ENCODE measurements at places on chromosomes 7 and 10.
A peak's percentile ranks its signal among the peaks of the same experiment; 100 is the strongest.

GRCh38 chr7:23275912-23276311 is 23.2 kb upstream of the MALSU1 start:
- DNase-seq: no peak

DNA sequence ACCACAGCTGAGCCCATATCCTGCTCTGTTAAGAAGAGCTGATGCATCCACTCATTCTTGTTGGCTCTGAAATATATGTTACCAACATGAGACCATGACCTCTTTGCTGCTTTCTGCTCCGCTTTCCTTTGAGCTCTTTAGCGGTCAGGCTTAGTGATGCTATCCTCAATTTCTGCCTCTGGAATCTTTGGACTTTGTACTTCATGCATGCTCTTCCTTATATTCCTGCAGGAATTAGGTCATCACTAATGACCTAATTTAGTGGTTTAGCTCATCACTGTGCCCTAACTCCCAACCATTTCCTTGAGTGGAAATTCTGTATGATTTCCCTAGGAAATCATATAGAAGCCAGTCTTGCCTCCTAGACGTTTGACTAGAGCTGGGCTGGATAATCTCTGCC is 119.5 kb downstream of the AOAH start:
- DNase-seq: no peak

DNA sequence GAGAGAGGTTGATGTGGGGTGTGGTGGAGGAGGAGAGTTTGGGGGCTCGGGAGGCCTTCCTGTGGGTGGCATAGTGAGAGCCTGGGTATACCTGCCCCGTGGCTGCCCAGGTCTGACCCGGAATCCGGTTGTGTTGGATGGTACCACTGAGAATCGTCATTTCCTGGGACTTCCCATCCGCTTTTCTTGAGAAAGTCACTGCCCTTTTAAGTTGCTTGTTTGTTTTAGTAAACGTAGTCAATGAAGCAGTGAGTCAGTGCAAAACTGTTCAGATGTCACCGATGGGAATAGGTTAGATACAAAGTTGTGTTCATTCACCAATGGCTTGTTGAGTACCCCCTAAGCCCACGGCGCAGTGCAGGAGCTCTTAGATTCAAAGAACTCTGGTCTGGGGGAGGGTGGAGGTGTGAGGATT is 285.8 kb downstream of the CAMK1D start:
- DNase-seq: no peak

- no peak for DNase-seq
Measured at GRCh38 chr10:93225938-93226337, 152.2 kb downstream of the CYP26A1 start.

- no peak for DNase-seq
Measured at GRCh38 chr7:136259074-136259473, 281.9 kb upstream of the MTPN start.

GRCh38 chr7:3094701-3095445 is 51.2 kb upstream of the CARD11 start:
- DNase-seq: peak; percentile 22

- no peak for DNase-seq
Measured at GRCh38 chr10:11097686-11098085, 80.0 kb downstream of the CELF2 start.

DNA sequence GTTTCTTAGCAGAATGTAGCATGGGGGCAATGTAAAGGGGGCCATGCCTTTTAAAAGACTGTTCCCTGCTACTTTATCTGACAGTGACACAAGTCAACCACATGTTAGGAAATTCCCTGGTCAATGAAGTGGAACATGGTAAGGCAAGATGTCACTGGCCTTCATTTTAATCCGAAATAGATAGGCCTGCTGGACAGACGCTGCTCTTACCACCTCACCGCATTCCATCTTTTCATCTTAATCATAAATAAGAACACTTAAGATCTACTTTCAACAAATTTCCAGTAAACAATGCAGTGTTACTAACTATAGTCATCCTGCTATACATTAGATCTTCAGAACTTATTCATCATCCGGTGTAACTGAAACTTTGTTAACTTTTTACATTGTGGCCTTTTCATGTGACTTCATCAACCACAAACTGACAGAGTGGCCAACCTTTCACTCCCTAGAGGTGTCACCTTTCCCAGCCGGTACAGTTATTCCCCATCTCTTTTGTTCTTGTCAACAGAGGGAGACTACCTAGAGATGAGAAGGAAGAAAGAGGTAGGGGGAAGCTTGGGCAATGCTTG is 15.6 kb downstream of the ASB4 start:
- DNase-seq: no peak

GRCh38 chr7:134630237-134630636 is 16.4 kb upstream of the BPGM start:
- DNase-seq: no peak

DNA sequence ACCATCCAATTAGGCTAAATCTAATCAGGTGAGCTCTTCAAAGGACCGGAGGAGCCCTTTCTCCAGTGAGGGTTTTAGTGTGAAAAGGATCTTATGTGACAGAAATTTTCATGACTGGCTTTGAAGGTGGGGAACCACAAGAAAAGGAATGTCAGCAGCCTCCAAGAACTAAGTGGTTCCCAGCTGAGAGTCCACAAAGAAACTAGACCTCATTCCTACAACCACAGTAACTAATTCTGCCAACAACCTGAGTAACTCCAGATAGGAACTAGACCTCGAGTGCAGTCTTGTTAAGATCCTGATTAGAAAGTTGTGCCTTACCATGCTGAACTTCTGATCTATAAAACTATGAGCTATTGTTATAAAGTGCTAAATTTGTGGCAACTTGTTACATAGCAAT is 51.3 kb downstream of the PCLO start:
- no peak for DNase-seq

GRCh38 chr7:118755067-118755625 is 530.6 kb downstream of the ANKRD7 start:
- no peak for DNase-seq

DNA sequence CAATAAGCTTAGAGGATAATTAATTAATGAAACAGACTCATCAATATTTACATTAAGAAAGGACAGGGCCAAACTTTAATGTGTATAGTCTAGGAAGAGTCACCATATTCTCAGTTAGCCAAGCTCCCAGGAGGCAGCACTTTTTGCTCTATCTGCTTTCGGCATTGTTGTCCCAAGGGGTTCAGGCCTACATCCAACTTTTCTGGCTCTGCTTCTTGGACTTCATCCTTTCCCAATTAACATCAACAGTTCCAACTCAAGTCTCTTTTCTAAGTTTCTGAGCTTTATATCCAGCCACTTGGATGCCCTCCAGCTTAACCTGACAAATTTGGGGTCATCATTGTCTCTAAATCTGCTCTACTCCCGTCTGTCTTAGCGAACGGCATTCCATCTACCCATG is 42.8 kb downstream of the GLI3 start:
- DNase-seq: no peak

DNA sequence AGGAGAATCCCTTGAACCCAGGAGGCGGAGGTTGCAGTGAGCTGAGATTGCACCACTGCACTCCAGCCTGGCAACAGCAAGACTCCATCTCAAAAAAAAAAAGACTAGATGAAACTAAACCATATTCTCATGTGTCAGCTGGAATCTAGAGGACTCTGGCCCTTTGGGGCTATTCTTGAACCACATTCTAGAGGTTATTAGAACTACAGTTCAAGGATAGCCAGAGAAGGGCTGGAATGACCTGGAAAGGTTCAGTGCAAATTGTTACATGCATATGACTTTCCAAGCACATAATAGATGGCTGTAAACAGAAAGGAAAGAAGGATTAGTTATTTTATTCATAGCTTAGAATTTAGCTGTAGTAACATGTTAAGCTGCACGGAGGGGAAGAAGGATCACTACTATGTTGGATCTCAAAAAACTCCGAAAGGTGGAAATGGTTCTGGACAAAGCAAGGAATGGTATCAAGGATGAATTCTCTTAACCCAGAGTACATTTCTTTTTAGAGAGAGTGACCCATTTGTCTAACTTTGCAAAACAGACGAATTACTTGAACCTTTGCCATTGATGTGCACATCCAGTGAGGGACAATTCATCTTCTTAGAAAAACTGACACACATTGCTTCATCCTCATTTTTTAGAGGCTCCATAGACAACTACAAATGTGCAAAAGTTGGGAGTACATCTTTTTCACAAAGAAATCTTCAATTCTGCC is 124.0 kb upstream of the SAMD8 start:
- no peak for DNase-seq

GRCh38 chr7:72140566-72140965 is 271.6 kb downstream of the CALN1 start:
- DNase-seq: no peak

- no peak for DNase-seq
Measured at GRCh38 chr7:144691240-144691639, 144.6 kb downstream of the TPK1 start.

DNA sequence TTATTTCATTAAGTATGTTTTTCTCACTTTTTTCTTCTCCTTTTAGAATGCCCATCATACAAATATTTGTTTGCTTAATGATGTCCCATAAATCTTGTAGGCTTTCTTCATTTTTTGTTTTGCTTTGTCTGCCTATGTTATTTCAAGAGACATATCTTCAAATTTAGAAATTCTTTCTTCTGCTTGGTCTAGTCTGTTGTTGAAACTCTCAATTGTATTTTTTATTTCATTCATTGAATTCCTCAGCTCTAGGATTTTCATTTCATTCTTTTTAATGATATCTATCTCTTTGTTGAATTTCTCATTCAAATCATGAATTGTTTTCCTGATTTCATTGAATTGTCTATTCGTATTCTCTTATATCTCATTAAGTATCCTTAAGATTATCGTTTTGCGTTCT is 125.1 kb upstream of the VIPR2 start:
- DNase-seq: no peak

DNA sequence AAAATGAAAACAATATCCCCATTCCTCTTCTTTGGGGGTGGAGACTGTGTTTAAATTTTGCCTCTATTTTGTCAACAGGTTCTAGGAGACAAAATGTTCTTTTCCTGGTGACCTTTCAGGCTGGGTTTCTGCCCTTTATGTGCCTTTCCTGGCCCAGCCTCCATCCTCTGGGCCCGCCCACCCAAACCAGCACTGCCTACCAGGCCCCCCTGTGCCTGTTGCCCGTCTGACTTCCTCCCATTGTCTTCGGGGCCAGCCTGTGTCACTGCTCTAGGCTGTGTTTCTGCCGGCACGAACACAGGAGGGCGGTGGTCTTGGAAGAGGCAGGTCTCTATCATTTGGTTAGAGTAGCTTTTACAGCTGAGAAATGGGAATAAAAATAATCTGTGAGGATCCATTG is 13.9 kb downstream of the TSPAN14 start:
- peak; percentile 45 for DNase-seq

DNA sequence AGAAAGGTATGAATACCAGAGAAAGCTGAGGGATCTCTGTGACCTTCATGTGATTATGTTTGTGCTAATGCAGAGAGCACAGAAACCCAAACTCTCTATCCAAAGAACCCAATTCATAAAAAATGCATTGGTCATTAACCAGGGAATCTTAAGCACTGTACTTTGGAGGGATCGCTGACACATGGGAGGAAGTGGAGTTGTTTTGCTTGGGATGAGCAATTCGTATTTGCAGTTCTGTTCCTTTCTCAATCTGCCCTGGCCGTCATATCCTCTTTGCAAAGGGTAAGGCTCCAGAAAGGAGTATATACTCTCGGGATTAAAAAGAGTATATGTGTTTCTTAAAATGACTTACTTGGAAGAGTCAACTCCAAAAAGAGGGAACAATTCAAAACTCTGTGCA is 221.3 kb downstream of the POU6F2 start:
- no peak for DNase-seq

DNA sequence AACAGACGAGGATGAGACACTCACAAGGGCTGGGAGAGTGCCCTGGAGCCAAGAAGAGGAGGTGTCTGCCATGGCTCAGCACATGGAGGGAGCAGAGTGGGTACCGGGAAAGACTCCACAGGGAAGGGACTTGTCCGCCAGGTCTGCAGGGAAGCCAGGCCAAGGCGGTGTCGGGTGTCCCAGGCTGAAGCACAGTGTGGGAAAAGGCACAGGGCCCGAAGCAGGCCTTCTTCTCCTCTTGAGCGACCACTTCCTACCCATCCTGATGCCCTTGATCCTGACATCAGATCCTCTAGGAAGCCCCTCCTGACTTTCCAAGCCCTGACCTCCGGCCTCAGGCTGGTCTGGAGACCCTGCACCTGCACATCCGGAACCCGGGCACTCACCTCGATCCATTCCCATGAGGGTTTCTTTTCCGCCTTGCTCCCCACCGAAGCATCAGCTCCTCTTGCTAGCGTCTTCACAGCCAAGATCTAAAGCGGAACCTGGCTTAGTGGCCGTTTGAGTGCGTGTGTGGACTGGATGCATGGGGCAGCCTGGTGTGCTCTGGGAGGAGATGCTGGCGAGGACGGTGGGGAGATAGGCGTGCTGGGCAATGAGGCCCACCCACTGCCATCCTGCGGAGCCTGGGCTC is 8.5 kb downstream of the CALML3 start:
- DNase-seq: no peak

DNA sequence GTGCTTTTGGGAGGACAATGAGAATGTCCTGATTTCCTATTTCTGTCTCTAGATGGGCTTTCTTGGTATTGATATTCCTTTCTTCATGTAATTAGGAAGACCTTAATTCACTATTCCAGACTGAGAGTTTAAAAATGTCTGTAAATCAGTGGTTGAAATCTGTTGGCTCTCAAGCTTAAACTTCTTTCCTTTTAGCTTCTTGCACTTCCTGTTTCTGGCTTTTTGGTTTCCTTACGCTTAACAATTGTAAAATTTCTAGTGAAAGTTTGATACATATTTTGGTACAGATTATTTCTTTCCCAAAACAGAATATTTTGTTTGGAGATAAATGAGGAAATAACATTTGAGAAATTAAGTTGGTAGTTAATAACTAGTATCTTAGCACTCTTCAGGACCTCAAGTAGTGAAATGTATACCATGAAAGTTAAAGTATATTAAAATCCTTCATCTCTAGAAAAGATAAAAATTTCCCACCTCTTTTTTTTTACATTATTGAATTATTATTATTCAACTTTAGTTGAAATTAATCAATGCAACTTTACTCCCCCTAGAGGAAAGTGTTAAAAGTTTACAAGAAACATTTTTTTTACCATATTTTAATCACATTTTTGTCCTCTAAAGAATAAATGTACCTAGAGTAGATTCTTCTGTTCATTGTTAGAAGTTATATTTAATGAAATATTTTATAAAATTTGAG is 137.2 kb downstream of the PHTF2 start:
- DNase-seq: no peak

DNA sequence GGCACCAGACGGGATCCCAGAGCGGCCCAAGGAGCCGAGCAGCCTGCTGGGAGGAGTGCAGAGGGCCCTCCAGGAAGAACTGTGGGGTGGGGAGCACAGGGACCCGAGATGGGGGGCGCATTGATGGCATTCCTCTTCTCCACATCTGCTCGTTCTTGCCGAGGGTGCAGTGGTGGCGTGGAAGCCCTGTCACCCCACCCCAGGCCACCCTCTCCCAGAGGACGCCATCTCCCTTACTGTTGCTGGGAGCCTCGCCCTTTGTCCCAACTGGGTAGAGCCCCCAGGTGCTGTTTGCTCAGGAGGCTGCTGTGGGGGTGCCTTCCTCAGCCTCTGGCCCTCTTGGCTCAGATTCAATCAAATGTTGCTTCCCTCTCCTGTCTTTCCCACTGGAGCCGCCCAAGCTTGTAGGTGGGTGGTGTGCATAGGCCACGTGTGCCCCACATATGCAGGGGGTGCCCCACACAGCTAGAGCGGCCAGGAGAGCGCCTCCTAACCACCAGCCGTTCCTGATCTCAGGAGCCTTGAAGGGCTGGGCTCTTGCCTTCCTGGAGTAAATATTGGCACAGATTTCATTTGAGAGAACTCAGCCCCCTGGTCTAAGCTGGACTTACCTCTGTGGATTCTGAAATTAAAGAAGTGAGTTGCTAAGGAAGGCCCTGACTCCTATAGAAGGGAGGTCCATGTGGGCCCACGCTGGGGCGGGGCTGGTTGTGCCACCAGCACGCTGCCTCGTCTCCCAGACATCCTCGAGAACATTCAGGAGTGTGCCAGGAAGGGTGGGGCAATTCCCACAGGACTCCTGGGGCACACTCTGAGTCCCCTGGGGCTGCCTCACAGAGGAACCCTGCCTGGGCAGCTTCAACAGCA is 39.2 kb downstream of the ZNF467 start:
- DNase-seq: no peak

Data from stimulated activated CD8-positive, alpha-beta memory T cell treated with anti-CD3 and anti-CD28 coated beads, Interleukin-12 subunit alpha, Interleukin-12 subunit beta, amount 100 ng/mL, for 1 hour (primary cell).